ENCODE measurements at places on chromosomes 6 and 20.
A peak's percentile ranks its signal among the peaks of the same experiment; 100 is the strongest.

GRCh38 chr6:1400126-1400850 is 10.9 kb downstream of the FOXF2 start:
- DNase-seq: no peak

- DNase-seq: peak; percentile 65
Observed at GRCh38 chr6:149895833-149896271, 2.1 kb downstream of the RAET1E start.

- no peak for DNase-seq
Observed at GRCh38 chr20:16708602-16709001, 21.2 kb upstream of the SNRPB2 start.

DNA sequence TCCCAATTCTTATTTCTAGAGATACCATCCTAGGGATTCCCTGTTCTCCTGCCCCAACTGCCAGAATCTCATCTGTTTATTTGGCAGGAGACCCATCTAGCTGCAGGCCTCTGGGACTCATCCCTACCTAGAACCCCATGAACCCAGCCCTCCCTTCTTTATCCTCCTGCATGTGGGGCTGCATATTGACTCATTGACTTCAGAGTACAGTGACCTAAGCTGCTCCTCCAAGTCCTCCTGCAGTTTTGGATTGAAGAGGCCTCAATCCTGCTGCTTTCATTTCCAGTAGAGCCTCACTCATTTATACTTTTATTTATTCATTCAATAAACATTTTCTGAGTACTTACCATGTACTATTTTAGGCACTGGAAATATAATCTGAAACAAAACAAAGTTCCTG is 11.6 kb downstream of the TMEM200A start:
- no peak for DNase-seq

GRCh38 chr6:33717934-33718455 is 6.5 kb upstream of the UQCC2 start:
- DNase-seq: no peak

GRCh38 chr20:48704761-48705160 is 123.0 kb downstream of the PREX1 start:
- DNase-seq: no peak

DNA sequence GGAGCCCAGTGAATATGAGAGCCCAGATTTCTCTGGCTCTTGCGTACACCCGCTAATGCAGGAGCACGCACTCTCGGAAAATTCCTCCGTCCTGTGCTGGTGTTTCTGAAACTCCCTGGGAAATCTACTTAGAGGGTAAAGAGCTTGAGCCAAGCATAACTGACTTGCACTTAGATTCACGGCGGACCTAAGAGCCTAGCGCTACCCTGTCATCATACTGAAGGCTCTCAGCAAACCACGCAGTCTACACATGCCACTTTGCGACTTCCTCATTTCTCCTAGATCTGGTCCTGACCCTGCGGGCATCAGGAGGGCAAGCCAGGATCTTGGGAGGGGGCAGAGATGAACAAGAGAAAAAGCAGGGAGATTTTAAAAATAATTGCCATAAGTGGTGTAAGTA is 324.7 kb downstream of the CD83 start:
- no peak for DNase-seq

- no peak for DNase-seq
Observed at GRCh38 chr6:80182308-80182707, 75.8 kb downstream of the BCKDHB start.

DNA sequence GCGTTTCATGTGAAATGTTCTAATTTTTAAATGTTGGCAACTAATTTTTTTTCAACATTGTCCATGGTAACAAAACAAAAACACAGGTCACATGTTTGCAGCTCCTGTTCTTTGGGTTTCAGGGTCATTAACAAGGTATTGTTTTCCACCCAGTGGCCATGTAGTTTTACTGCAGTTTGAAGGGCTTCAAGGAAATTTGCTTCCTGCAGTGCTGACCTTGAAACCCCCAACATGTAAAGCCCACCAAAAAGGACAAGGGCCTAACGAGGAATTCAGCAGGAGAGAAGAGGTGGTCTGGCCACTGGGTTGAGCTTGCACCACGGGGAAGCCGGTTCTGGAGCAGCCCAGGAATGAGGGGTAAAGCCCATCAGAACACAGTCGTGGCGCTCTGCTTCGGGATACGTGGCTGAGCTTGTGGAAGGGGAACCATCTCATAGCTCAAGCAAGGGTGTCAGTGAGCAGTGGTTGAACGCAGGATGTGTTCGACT is 13.9 kb upstream of the KLHL31 start:
- DNase-seq: no peak

GRCh38 chr6:21023210-21023609 is 489.0 kb downstream of the CDKAL1 start:
- DNase-seq: no peak

DNA sequence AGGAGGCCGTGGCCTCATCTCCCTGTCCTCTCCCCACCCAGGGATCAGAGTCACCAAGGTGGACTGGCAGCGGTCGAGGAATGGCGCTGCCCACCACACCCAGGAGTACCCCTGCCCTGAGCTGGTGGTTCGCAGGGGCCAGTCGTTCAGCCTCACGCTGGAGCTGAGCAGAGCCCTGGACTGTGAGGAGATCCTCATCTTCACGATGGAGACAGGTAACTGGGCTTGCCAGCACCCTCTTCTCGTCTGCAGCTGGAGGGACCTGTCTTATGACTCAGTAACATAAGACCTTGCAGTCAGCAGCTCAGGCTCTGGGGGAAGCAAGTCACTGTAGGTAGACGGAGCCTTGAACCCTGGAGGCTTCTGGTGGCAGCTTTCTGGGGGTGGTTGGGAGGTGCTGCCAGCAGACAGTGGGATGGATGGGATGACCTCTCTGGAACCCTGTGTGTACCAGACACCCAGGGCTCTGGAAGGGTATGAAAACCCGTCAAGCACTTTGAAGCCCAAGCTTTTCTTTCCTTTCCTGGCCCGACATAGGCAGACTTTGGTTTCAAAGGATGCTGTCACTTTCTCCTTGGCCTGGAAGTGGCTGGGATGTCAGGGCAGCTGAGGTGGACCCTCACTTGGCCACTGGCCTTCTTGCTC is 13.8 kb downstream of the TGM6 start:
- DNase-seq: no peak

- DNase-seq: no peak
Observed at GRCh38 chr6:33164665-33165373, 27.4 kb downstream of the COL11A2 start.

DNA sequence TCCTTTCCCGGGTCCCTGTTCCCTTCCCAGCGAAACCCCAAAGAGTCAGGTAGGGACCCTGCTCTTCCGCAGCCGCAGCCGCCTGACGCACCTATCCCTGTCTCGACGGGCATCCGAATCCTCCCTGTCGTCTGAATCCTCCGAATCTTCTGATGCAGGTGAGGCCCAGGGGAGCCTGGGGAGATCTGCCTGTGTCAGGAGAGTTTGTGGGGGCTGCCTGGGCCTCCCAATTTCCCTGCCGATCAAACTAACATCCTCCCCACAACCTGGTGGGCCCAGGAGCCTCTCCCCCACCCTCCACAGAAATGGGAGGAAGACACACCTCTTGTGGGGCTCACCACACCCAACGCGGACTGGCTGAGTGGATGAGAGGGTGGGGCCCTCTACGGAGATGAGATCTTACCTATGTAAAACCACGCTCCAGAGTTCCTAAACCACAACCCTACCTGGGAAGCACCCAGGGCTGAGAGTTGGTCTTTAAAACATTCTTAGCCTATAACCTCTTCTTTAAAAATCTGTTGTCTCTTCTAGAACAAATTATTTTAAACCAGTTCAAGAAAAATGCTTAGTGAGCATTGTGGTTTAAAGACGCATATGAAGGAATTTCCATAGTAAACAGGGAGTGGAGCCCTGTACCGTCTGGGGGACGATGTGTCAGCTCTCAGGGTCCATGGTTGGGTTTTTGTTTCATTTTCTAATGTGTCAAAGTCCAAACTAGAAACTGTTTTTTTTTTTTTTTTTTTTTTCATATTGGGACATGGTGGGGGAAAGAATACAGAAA is 1.7 kb downstream of the CDC25B start:
- DNase-seq: peak; percentile 56

DNA sequence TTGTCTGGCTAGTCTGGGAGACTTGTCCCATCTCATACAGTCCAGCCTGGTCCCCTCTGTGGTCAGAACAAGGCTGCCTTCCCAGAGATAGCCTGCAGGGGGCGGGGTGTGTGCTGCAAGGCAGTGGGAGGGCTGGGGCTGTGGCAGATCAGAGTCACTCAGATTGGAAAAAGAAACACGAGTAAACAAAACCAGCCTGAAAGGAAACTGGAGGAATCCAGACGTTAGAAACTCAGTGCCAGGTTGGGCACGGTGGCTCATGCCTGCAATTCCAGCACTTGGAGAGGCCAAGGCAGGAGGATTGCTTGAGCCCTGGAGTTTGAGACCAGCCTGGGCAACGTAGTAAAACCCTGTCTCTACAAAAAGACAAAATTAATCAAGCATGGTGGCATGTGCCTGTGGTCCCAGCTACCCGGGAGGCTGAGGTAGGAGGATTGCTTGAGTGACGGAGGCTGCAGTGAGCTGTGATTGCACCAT is 20.2 kb downstream of the LEMD2 start:
- peak; percentile 75 for DNase-seq

- no peak for DNase-seq
Observed at GRCh38 chr6:131692031-131692430, 9.2 kb downstream of the OR2A4 start.

DNA sequence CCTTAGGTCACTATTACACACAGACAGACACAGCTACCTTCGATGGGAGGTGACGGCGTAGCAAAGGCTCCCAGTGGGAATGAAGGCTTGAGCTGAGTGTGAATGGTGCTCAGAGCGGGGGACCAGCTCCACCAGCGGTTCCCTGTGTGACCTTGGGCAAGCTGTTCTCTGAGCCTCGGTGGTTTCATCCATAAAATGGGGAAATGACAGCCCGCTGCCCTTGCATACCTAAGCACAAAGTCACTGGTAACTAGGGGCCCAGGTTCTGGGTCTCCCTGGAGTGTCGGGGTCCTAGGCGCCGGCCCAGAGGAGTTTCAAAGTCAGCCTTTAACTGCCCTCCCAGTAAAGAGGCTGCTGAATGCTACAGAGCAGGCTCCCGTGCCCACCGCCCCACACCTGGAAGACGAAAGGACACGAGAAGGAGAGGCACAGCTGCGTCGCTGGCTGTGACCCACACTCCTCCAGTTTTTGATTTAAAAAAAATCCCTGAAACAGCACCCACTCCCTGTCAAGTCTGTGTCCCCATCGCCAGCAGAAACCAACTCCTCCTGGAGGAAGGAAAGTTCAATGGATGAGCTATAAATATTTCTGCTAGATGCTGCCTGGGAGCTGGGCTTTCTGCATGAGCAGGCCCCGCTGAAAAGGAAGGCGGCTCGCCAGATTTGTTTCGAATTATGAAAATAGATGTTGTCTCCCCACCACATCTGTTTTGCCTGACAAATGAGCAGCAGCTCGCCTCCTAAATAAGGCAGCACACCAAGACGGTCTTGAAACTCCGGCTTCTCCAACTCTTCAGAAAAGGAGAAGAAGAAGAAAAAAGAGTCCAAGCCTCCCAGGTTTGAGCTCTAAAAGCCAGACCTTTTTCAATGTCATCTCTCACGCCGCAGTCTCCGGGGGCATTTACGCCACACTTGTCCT is 27.4 kb downstream of the PMEPA1 start:
- DNase-seq: no peak

- no peak for DNase-seq
Observed at GRCh38 chr20:39532205-39532604, 570.1 kb downstream of the DHX35 start.

- no peak for DNase-seq
Observed at GRCh38 chr6:16359563-16359962, 121.2 kb downstream of the GMPR start.

- no peak for DNase-seq
Observed at GRCh38 chr20:10487142-10488136, 52.3 kb downstream of the SLX4IP start.

- DNase-seq: no peak
Observed at GRCh38 chr6:144549837-144550747, 265.0 kb downstream of the UTRN start.

- DNase-seq: no peak
Observed at GRCh38 chr20:39851459-39851858, 837.6 kb downstream of the MAFB start.

DNA sequence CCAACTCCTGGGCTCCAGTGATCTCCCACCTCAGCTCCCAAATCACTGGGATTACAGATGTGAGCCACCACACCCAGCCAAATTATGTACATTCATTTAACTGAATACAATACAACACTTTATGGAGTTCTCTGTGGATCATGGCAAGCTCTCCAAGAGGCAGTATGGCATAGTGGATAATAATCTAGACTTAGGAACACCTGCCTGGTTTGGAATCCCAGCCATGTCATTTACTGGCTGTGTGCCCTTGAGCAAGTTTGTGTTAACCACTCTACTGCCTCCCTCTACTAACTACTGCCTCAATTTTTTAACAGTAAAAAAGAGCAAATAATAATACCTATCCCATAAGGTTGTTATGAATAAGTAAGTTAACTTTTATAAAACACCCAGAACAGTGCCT is 1.9 kb upstream of the ETV7 start:
- no peak for DNase-seq

DNA sequence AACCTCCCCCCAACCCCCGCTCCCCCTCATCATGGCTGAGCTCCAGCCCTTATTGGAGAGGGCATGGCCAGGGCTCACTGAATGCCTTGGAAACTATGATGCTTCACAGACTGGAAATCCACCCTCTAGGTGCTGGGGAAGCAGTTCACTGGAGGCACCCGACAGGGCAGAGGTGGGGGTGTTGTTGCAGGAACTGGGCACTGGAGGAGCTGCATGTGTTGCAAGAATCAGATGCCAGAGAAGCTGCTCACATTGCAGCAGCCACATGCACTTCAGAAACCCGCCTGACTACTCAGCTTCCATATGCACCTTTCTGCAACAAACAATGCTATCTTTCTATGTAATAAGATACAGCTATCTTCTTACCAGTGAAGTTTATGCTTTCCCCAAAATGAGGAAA is 7.9 kb upstream of the TBPL1 start:
- DNase-seq: no peak

DNA sequence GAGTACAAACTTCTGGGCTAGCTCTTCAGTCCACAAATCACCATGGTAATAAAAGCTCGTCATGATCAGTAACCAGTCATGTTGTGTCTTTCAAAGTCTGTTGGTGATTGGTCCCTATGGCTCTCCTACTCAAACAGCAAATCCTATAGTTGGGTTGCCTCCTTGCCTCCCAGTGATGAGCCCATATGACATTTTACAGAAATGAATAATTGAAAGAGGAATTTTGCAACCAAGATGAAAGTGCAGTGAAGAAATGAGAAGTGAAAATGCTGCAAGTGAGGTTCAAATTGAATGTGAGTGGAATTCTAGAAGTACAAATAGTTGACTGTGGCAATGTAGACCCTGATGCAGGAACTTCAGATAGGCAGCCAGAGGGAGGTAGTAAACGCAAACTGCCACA is 5.1 kb upstream of the SIRPD start:
- no peak for DNase-seq

DNA sequence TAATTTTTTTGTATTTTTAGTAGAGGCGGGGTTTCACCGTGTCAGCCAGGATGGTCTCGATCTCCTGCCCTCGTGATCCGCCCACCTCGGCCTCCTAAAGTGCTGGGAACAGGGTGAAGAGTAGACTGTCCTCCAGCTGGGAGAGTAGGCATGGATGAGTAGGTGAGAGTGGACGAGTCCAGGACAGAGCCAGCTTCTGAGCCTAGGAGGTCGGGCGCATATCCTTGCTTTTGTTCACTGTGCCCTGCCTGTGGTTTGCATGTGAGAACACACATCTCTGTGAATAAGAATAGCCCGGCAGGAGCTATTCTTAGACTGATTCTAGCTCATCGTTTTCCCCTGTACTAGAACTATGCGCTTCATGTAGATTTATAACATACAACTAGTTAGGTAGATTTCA is 78.3 kb downstream of the RPP40 start:
- no peak for DNase-seq

GRCh38 chr20:50221501-50222308 is 31.1 kb downstream of the CEBPB start:
- peak; percentile 29 for DNase-seq

Data from CD8-positive, alpha-beta T cell (primary cell).